ENCODE measurements at places on chromosomes 12 and 14.

- no peak for DNase-seq
Measured at GRCh38 chr12:12056951-12057350, 13.8 kb upstream of the BCL2L14 start.

DNA sequence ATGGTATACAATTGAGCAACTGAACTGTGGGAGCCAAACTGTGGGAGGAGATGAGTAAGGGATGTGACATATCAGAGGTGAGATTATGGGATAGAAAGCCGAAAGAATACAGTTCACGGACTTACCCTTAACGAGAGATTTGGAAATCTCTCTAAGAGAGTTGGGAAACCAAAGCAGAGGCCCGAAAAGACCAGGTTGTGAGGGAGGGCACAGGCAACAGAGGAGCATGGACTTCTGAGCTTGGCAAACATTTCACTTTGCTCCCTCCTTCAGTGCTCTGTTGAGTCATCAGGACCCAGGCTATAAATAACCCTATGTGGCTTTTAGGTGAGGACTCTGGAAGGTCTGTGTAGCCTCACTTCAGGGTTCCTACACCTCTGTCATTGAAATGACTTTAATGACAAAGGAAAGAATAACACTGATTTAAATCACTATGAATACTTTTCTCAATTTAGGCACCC lies 120.6 kb downstream of the TGFB3 start:
- no peak for DNase-seq

- DNase-seq = no peak
Measured at GRCh38 chr12:62744551-62744950, 190.4 kb downstream of the PPM1H start.

DNA sequence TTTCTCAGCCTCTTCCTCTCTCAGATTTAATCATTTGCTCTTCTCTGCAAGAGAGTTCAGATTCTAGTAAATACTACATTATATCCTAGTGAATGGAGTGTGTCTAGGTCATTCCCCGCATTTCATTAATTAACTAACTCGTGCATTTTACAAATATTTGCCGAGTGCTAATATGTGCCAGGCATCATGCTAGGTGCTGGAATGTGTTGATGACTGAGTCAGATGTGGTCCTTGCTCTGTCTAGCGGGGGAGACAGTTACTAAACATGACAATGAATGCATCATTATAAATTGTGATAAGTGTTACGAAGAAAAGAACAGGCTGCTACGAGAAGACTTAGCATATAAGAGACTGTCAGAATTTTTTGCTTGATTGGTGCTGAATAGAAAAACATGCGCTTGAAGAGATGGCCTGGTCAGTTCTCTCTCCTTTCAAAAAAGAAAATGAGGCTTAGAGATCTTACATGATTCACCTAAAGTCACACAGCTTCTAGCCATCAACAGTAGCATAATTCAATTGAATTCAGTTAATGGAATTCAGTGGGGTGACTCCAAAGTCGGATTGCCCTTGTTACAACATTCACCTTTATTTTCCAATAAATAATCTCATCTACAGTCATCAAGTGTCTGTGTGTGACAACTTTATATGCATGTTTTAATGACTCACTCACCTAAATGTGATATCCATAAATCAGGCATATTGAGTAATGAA lies 48.7 kb upstream of the MAX start:
- no peak for DNase-seq

DNA sequence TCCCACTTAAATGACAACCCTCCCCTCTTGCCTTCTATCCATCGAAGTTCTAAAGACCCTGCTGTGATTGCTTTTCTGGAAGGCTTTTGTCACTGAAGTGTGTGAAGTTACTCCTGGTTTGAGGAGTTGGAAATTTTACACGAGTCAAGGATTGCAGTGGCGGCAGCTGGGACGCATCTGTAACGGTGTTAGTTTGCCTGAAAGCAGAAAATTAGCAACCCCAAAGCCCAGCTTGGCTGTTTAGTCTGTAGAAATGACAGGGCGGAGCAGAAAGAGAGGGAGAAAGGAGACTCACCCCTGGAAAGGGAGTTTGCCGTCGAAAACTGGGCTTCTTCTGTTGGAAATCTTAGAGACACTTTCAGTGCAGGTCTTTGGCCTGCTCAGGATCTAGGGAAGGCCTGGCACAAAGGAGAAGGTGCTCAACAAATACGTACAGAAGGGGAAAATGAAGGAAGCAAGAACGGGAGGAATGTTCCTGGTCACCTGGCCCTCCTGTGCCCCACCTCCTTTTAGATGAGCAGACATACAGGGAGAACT lies 931 bp upstream of the MYF5 start:
- DNase-seq = no peak

DNA sequence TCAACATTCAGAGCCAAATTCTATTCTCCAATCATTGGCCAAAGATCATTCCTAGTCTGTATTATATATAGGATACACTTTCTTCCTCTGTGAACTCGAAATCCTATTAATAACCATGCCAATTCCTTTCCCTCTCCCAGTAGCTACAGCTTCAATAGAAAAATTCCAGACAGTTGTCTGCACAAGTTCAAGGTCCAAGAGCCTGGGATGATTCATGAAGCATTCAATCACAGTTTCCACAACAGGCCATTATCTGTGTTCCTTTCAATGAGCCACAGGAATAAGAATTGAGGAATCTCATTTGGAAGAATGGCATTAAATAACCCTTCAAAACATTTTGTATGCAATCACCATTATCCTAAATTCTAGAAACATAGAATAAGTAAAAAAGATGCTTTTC lies 437.4 kb downstream of the RMST start:
- DNase-seq = no peak

GRCh38 chr12:54232790-54233189 lies 44.0 kb upstream of the SMUG1 start:
- no peak for DNase-seq

Measured in CD4-positive, alpha-beta T cell treated with Interleukin-21 for 1 hour (primary cell).